ENCODE measurements at places on chromosomes 6 and 20. TPM values are rescaled to one million over a fixed set of nuclear protein-coding genes. Genes with fewer than 3 reads are reported as not detected.

GRCh38 chr20:59163631-59164530 lies at the start of gene ZNF831:
Gene ZNF831, plus strand, starts transcription at chr20:59163821. Its CDS starts 27,199 bp downstream, at chr20:59191020.
- DNase-seq, result no peak

- no peak for DNase-seq
These were observed 25.9 kb upstream of the PRELID3B start for GRCh38 chr20:59068534-59068933.

DNA sequence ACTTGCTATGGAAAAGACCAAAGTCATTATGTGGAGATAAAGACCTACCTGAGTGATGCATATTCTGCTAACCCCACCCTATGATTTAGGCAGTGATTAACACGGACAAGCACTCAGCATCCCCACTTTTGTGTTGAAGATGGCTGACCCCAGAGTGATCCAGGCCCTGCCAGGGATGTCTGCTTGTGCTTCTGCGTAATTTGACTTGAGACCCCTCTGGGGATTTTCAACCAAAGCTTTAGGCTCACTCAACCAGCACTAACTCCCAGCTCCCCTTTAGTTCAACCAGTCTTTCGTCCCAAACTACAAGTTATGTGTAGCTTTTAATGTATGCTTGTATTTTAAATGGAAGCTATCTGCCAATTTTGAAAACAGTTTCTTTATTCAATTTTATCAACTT lies 538.0 kb upstream of the ID4 start:
- DNase-seq, result no peak

DNA sequence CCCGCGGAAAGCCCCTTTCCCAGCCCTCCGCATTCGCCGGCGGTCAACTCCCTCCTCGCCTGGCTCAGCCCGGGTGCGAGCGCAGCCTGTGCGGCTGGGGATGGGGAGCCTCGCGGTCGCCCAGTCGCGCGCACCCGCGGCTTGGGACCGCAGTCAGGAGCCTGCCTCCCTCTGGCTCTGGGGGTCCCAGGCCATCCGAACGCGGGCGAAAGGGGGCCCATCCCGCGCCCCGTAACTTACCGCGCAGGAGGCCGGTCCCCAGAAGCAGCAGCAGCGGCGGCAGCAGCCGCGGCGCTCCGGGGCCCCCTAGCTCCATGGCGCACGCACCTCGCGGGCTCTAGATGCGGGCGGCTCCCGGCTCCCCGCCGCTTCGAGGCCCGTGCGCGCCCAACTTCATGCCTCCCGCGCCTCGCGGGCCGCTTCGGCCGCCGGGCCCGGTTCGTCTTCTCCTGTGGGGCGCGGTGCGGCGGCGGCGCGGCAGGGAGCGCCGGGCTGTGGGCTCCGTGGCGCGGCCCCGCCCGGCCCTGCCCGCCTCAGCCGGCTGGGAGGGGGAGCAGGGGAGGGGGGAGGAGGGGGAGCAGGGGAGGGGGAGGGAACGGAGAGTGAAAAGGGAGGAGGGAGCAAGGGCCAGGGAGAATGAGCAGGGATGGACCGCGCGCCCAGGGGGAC lies at the start of gene CHRNA4:
Gene CHRNA4, minus strand, starts transcription at position 500 of the 669 bp plus-strand sequence. Its CDS starts 184 bp downstream, at position 316.
- no peak for DNase-seq

DNA sequence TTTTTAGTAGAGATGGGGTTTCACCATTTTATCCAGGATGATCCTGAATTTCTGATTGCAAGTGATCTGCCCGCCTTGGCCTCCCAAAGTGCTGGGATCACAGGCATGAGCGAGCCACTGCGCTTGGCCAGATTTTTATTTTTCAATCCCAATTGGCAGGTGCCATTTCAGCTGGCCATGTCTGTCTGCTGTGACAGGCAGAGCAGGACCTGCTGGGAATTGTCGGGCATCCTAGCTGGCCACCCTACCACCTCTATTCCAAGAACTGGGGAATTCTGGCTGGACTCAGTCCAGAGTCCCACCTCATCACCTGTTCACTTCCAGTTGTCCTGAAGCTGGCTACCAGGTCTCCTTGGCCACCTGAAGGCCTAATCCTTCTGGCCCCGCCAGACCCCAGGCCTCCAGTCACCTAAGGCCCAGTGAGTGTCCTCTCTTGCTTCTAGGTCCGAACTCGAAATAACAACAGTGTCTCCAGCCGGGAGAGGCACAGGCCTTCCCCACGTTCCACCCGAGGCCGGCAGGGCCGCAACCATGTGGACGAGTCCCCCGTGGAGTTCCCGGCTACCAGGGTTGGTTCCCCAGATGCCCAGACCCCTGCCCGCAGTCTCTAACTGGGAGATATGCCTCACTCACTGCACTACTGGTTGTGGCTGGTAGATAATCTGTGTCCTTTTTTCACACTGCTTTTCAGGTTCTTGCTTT lies 24.0 kb downstream of the DNMT3B start:
- DNase-seq, result no peak

- no peak for DNase-seq
These were observed 100.0 kb downstream of the ARMC2 start for GRCh38 chr6:108948181-108948661.

DNA sequence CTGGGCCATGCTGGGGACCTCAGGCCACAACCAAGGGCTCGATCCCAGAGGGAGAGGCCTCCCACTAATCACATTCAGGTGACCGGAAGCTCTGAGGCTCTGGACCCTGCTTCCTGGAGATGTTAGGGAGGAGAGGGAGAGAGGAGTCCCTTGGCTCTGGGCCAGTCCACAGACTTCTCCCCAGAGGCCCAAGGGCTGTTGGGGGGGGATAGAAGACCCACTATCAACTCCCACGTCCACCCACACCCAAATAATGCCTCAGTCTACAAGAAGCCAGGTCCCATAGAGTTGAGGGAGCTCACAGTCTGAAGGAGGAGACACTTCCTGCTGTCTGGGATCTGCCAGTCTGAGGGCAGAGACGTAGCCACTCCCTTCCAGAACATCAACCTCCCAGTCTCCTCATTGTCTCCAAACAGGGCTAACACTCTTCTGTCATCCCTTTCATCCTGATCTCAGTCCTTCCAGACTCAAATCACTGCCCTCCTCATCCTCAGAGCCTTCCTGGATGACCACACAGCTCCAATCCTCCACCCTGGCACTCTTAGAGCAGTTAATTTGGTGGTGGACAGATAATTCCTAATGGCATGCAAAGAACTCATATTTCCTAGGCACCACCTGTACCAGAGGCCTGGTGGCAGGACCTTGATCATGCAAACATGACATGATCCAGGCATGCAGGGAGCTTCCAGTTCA lies 69.9 kb downstream of the MRPL14 start:
- no peak for DNase-seq

DNA sequence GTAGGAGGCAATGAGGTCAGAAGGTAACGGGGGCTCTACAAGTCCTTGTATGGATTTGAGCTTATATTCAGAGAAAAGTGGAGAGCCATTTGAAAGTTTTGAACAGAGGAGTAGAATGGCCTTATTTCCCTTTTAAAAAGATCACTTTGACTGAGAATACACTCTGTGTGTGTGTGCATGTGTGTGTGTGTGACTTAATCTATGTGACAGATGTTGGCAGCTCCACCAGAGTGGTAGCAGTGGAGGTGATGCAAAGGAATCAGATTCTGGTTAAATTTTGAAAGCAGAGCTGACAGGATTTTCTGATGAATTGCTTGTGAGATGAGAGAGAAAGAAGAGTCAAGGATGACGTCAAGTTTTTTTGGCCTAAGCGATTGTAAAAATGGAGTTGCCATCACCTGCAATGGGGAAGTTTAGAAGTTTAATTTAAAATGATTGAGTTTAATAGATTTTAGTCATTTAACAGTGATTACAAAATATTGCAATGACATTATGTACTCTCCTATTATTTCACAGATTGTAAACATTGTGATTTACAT lies 172.2 kb upstream of the HEY2 start:
- no peak for DNase-seq

DNA sequence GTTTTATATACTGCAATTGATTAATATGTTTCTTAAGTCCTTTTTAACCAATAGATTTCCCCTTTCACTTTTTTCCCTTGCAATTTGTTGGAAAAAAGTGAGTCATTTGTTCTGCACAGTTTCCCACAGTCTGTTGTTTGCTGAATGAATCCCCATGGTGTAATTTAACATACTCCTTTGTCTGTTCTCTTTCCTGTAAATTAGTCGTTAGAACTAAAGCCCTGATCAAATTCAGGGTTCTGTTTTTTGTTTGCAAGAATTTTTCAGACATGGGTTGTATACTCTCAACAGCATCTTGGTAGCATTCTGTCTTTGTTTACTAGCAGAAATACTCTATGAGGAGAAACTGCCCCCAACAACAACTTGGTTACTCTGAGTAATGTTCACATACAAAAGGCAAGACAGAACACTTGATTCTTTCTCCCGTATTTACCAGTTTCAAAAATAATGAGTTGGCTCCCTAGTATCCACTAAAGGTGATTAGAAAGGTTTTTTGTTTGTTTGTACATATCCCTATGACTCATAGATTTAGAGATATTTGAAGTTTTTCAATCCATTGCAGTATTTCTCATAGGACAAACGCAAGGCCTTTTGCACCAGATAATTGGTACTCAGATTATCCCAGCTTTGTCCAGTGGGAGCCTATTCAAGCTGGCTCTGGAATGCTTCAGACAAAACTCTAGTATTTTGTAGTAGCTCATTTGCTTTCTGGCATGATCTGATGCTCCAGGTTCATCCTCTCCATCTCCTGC lies 16.5 kb downstream of the BLOC1S5 start:
- no peak for DNase-seq

DNA sequence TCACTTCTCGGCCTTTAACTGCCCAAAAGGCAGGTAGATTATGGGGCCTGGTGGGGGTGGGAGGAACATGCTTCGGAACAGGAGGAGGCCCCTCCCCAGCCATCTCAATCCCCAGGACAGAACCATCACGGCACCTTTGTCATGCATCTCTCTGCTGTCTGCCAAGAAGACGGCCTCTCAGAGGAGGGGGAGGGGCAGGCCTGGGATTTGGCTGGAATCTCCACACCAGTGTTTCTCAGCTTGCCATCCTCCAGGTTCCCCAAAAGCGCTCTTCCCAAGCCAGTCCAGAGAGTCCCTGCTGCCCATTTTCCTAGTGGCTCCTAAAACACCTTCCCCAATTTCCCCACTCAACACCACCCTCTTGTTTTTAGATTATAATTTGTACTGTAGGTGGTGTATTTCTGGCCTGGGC lies 2.5 kb upstream of the POU5F1 start:
- no peak for DNase-seq

DNA sequence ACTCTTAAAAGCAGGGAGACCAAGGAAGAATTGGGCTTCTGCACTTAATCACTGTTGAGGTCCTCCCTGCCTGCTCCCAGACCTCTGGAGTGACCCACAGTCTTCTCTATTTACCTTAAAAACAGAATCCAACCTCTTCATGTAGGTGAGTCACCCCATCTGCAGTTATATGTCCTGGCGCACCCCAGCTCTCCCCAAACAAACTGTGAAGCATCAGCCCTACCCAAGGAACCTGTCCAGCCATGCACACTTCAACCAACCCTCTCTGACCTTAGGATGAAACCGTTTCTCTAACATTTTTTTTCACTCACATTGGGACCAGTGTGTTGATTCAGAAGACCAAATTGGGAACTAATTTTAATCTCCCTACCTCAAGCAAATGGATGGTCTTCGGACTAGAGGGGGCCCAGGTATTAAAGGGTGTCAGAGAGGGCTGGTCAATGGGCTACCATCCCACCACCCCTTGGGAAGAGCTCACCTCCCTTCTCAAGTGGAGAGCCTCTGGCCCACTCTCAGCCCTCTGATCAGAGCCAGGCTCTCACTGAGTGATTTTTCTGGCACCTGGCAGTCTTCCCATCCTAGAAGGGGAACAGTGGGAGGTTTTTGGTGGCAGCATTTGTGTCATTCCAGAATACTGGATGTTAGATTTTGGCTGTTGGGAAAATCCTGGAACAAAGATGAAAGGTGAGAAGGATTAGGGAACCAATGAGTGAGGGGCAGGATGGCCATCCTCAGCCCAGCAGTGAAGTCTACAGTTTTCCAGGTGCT lies 203.6 kb downstream of the LRFN2 start:
- DNase-seq, result no peak

GRCh38 chr6:43911354-43912115 lies 141.5 kb downstream of the VEGFA start:
- DNase-seq, result no peak

DNA sequence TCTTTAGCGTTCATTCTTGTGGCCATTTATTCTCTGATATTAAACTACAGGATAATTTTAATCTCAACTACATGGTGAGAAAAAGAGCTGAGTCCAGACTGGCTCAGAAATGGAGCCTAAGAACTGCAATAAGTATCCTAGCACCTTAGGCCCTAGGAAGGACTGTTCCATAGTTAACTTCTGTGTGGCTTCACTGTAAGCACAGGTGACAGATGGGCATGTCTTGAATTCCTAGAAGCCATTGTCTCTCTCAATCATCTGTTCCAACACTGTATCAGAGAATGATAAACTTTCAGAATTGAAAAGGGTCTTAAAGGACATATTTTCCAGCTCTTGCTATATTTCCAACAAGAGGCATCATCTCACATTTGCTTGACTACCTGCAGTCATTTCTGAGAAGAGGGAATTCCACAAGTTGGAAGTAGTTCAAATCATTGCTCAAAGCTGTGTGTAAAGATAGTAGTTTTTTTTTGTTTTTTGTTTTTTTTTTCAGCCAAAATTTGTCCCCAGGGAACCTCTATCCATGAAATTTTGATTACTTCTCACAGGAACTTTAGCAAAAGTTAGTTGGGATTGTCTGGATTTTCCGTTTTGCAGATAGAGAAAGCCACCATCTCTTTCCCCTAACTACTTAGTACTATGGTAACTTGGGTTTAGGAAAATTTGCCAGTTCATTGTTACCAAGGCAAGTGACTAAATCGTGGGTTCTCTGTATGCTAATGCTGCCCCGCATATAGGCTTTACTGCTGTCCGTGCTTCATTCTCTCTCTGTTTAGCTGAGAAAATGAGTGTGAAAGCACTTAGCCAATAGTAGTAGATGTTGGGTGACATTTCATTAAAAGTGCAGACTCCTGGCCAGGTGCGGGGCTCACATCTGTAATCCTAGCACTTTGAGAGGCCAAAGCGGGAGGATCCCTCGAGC lies 47.2 kb downstream of the KCNS1 start:
- no peak for DNase-seq

DNA sequence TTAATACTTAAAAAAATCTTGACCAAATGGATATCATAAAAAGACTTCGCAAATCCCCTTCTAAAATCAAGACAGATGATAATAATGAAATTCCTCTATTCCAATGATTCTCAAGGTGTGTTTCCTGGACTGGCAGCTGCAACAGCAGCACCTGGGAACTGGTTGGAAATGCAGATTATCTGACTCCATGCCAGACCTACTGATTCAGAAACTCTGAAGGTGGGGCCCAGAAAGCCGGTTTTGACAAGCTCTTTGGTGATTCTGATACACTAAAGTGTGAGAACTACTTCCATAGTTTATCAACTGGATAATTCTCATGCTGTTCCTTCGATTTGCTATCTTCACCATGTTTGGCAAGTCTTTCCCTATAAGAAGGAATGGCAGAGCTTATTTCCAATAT lies 252.1 kb downstream of the COL12A1 start:
- no peak for DNase-seq

XKR7 gene
- 4.5 TPM for total RNA-seq

SLC22A1 gene
- 1.7 TPM for total RNA-seq

RPS6KA2 gene
- 32.6 TPM for total RNA-seq

CASS4 gene
- total RNA-seq, result 0.14 TPM

FOXS1 gene
- total RNA-seq, result not detected

SPTLC3 gene
- total RNA-seq, result 0.09 TPM

CCN6 gene
- not detected for total RNA-seq

TRIM40 gene
- total RNA-seq, result not detected

SLC22A16 gene
- total RNA-seq, result not detected

HCRTR2 gene
- not detected for total RNA-seq

CST2 gene
- not detected for total RNA-seq

AGER gene
- 26.0 TPM for total RNA-seq
